ENCODE measurements at places on chromosomes 13 and 19.
A peak's percentile ranks its signal among the peaks of the same experiment; 100 is the strongest.

DNA sequence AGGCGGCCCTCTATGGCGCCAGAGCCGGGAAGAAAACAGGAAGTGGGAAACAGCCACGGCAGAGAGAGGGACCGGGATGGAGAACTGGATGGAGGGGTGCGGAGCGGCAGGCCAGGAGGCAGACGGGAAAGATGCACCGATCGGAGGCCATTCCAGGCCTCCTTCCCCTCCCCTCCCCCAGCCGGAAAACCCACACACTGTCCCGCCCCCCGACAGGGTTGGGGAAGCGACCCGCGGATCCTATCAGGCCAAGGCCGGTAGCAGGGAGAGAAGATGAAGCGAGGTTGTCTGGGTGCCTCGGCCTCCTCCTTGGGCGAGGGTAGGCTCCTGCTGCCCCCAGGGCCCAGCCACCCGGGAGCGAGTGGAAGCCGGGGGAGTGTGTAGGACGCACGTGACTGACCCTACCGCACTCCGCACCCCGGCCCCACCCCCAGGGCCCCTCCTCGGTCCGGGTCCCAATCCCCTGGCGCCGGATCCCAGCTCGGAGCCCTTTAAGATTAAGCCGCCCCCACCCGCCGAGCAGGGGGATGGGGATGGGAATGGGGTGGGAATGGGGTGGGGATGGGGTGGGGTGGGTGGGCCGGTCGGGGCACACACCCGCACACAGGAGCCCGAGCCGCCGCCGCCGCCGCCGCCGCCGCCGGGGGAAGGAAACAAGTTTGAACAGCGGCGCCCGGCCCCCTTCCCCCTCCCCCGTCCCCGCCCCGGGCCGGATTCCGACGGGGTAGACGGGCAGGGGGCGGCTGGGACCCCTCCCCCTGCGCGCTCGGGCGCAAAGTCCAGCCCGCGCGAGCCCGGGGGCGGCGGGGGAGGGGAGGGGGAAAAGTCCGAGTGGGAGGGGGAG, 1.5 kb downstream of the ERF start:
- DNase-seq = peak; percentile 73

DNA sequence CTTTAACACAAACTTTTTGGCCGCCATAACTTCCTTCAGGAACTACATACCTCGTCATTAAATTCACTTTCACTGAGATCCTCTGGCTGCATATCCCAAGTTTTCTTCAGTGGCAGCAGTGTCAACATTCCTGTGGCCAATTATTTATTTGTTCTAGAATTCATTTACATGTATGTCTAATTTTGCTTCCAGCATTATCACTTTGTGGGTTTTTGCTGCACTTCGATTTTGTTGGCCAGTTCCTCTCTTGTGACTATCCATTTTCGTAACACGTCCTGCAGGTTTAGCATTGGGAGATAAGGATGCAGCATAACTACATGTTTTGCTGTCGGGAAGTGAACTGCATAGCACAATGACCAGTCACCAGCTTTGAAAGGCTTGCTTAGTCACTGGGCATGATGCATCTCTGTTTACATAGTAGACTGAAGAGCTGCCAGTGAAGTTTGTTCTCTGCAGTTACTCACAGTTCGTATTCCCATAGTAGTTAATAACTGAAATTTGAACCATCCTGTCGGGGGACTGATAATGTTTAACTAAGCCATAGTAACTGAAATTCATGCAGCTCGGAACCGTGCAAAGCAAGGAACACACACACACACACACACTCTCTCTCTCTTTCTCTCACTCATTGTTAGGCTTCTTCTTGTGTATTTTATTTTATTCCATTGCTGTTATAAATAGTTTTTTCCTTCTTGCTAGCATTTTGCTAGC, 28.3 kb downstream of the ZNF507 start:
- no peak for DNase-seq

DNA sequence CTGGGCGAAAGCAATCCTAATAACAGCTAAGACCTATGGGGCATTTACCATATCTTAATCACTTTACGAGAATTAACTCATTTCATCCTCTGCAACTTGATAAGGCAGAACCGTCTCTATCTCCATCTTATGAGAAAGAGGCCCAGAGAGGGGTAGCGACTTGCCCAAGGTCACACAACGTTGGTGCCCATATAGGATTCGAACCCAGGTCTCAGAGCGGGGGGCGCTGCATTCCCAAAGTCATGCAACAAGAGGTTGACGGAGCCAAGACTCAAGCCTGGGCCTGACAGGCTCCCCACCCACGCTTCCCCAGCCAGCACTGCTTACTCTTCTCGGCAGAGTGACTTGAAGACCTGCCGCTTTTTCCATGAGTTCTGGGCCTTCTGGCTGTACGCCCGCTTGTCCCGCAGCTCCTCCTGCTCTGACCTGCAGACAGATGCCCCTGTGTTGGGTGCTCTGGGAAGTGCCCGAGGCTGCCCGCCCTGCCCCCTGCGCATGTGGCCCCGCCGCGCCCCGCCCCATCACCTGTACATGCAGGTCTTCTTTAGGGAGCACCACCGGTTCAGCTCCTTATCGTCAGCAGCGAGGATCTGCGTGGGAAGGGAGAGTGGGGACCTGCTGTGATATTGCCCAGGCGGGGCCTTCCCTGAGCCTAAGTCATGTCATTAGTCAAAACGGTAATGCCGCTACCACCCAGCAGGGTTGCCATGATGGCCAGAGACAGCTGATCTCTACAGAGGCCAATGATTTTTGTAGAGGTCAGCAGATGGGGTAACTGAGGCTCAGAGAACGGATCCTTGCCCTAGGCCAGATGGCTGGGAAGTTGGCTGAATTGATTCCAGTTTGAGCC, 10.8 kb downstream of the KRI1 start:
- DNase-seq = no peak

DNA sequence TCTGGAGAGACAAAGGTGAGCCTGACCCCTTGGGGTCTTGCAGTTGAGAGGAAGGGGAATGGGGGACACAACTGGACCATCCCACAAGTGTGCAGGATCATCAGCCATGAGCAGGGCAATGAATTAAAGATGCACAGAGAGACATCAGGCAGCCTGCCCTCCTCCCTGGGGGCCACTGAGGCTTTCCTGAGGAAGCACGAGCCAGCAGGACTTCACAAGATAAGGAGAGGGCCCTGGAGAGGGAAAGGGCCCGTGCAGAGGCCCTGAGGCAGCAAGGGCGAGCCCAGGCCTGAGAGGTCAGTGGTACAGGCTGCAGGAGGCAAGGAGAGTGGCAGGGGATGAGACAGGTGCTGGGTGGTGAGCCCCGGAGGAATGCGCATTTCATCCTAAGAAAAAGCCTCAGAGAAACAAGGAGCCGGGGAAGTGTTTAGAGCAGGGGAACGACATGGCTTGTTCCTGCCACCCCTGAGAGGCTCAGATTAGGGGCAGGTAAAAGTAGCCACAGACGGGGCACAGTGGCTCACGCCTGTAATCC, 9.0 kb upstream of the PRKD2 start:
- no peak for DNase-seq

DNA sequence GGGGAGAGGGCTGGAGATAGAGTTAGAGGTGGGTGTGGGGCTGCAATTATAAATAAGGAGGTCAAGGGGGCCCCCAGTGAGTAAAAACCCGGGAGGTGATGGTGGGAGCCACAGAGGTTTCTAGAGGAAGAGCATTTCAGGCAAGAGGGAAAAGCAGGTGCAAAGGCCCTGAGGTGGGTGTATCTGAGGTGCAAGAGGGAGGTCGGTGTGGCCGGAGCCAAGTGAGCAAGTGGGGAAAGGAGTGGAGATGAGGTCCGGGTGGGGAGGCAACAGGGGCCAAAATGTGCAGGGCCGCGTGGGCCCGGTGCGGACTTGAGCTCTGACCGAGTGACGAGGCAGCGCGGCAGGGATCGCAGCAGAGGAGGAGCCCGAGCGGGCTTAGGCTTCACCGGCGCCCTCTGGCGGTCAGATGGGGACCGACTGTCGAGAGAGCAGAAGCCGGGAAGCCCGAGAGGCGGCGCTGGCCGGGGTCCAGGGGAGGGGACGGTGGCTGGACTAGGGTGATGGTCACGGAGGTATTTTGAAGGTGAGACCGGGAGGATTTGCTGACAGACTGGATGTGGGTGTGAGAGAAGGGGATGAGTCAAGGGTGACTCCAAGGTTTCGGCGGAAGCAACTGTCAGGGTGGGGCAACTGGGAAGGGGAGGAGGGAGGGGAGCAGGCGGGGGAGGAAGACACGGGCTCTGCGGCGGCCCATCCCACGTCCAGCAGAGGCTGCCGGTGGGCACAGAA, 17.7 kb upstream of the SPACA4 start:
- DNase-seq = peak; percentile 90

DNA sequence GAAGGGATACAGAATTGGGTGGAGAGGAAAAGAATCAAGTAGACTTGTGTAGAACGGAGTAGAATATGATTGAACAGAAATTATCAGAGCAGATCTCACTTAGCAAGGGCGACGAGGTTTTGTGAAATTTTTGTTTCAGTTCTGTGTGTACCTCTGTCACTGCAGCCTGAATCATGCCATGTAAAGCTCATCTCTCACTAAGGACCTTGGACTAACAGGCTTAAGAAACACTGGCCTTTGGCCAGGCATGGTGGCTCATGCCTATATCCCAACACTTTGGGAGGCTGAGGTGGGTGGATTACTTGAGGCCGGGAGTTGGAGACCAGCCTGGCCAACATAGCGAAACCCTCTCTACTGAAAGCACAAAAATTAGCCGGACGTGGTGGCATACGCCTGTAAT, 62.6 kb downstream of the MYH14 start:
- DNase-seq = no peak

DNA sequence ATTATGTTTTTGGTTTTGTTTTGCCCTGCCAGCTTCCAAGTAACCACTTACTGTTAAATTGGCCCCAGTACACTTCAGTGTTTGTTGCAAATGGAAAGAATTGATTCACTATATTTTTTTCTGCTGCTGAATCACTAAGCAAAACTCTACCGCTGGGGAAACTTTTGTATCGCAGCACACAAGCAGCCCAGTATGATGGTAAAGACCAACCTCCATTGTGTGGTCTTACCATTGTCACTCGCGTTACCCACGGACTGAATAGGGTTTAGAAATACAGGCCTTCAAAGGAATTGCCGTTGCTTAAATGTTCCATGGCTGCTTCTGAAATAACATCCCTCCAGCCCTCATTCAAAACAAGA, 7.9 kb downstream of the SPATA13 start:
- no peak for DNase-seq

DNA sequence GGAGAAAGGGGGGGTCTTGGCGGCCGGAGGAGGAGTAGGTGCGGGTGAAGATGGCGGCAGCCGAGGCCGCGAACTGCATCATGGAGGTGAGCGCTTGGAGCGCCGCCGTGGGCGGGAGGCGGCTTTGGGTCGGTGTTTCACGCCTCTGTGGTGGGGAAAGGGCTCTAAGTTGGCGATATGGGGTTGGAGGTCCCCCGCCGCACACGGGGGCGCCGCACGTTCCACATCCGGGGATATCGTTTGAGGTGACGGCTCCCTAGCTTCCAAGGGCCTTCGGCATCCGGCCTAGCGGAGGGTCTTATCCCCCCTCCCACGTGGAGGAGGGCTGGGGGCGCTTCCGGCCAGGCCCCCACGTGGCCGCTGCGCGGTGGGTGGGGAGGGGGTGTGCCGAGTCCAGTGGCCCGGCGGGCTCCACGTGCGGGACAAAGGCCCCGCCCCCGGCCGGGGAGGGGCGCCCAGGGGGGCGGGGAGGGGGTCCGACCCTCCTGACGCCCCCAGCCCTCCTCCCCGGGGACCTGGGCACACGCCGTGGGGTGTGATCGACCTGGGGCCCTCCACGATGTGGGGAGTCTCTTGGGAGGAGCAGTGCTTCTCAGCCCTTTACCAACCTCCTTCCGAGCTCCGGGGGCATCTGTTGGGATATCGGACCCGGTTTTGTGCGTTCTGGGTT, at the start of gene PRMT1:
Gene PRMT1 (plus strand): TSS at position 41 of the 670 bp plus-strand sequence. CDS start 10 bp downstream, at position 51.
- DNase-seq = peak; percentile 47

DNA sequence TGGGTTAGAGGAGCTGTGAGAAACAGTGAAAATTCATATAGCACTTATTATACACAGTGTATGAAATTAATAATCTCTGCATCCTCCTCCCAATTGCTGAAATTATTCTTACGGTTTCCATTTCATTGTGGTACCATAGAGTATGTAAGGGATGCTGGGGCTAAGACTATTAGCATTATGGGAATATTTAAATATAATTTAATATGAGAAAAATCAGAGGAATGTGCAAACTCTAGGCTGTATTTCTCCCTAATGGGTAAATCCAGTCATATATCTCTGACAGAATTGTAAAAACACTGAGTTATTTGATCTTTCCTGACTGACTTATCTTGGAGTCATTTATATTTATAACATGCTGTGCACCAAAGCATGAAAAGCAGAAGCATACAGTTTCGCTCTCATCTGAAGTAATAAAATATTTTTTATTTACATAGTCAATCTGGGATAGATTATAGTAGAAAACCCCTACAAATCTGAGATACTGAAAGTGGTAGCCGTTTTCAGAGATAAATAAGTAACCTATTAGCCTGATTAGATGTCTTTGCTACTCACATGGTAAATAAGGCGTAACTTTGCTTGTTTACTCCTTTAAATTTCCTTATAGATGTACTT, 34.9 kb downstream of the LRCH1 start:
- no peak for DNase-seq

DNA sequence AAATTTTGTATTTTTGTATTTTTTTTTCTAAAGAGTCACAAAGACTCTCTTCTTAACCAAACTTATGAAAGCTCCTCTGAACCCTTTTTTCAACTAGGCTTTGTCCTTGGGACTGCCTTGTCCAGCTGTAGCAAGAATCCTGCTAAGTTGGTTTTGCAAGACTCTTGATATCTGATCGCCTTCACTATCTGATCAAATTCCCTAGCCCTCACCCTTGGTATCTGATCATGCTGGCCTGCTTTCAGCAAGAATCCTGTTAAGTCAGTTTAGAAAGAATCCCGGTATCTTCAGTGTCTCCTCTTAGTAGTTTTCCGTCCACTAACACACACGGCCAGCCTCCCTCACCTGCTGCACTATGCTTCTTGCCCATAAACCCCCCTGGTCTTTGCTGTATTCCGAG, 1.9 kb upstream of the SIGLEC5 start:
- DNase-seq = no peak

- no peak for DNase-seq
These were observed 23.1 kb downstream of the TBC1D4 start for GRCh38 chr13:75458696-75459422.

GRCh38 chr13:110812869-110813645, 99.6 kb downstream of the ING1 start:
- DNase-seq = no peak

- DNase-seq = peak; percentile 31
These were observed 8.2 kb upstream of the BBC3 start for GRCh38 chr19:47239152-47239551.

DNA sequence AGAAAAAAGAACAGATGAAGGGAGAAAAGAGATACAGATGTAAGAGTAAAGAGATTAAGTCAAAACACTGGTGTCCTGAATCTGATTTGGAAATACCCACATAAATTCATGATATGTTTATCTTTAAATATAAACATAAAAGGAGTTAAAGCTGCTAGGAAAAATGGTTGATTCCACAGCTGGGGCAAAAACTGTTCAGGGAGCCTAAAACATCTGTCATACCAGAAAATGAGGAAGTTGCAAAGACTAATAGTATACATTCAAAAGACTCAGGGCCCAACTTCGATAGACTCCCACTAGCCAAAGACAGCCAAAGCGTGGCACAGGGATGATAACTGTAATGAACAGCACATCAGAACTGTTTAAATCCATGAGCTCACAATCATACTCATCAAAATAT, 62.0 kb downstream of the ABCC4 start:
- DNase-seq = no peak

GRCh38 chr19:43790587-43790986, 9.8 kb upstream of the KCNN4 start:
- DNase-seq = no peak

GRCh38 chr13:95541308-95541707, 11.2 kb upstream of the CLDN10 start:
- no peak for DNase-seq

- DNase-seq = no peak
These were observed 62.3 kb upstream of the PARP4 start for GRCh38 chr13:24574847-24575246.
